ENCODE measurements at places on chromosomes 2 and 18. TPM values are rescaled to one million over a fixed set of nuclear protein-coding genes. Genes with fewer than 3 reads are reported as not detected.

STARD6 gene
- total RNA-seq, result not detected

DNA sequence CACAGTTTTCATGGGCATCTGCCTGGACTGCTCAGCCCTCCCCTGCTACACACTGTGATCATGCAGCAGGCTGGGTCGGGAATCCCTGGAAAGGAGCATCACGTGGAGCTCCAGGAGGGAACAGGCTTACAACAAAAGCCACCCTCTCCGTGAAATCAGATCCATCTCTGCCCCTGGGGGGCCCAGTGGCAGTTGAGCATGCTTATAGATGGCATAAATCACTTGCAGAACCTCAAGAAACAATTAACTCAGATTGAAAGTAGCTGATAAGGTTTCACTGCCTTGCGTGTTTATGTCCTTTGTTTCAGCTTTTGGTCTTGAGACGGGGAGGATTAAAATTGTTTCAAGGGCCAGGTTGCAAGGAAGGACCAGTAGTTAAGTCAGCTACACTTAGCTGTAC is 354.8 kb upstream of the MEIS1 start:
- DNase-seq, result no peak

DNA sequence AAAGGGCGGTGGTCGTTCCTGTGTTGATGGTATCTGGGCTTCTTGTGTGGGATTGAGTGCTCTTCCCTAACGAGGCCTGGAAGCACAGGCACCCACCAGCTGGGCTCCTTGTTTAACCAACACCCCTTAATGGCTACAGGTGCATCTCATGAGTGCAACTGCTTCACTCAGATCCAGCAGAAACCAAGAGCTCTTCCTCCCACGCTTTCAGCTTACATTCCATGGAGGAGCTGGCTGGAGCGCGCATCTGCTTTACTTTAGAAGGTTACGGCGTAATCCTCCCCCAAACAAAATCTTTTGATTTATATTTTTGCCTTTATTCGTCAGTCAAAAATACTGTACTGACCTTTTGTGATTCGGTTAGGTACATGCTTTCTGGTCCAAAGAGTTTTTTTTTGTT is 174.7 kb downstream of the LTBP1 start:
- no peak for DNase-seq

DNA sequence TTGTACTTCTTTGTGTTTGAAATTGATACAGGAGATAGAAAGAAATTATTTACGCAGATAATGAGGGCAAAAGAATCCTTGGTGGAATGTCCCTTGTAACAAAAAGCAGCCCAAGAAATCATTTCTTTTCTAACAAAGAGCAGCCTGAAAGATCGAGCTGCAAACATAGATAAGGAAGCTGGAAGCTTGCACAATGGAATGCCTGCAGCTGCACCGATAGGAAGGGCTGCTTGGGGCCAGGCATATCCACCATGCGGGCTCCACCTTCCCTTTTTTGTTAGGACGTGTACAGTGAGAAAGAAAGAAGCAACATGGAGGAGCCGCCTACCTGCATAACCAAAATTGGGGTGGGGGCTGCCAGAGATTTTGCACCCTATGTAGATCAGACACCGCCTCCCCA is 568.7 kb downstream of the METTL4 start:
- DNase-seq, result no peak

DNA sequence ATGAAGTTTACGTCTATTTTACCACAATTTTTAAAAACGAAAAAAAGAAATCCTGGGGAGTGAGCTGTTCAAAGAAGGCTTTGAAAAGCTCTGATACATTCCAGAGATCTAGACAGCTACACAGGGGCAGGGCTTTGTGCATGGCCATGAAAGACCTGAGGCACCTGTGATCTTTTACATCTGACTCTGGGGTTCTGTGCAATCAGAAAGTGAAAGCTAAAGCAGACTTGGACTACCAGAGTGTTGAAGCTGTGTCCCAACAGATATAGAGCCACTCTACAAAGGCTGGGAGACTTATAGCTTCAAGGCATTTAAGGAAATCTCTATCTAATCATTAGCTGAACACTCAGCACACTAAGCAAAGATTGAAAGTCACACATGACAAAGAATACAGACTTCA is 34.1 kb downstream of the PARD6G start:
- DNase-seq, result no peak

PTPRN gene
- total RNA-seq, result not detected

DUSP2 gene
- 24.5 TPM for total RNA-seq

DNA sequence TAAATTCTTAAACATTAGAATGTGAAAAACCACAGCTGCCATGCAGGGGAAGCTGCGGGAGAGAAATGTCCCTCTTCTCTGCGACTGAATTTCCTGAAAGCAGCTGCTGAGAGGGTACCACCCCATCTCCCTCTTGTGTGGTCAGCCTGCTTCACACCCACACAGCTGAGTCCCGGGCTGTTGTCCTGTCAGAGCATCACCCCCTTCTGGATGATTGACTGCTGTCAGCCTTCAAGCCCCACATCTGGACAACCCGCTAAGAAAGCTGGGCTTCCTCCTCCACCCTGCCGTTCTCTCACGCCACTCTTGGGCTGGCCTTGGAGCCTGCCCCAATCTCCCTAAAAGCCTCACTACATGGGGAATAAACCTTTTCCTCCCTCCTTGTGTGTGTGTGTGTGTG is 26.0 kb downstream of the SH3YL1 start:
- DNase-seq, result no peak

- DNase-seq, result no peak
These were observed 79.3 kb downstream of the RHOB start for GRCh38 chr2:20526160-20526559.

All from HCT116 (cell line).